ENCODE measurements at places on chromosomes 2 and 18.

GRCh38 chr2:12087175-12087574, 340.7 kb downstream of the LPIN1 start:
- DNase-seq, result no peak

DNA sequence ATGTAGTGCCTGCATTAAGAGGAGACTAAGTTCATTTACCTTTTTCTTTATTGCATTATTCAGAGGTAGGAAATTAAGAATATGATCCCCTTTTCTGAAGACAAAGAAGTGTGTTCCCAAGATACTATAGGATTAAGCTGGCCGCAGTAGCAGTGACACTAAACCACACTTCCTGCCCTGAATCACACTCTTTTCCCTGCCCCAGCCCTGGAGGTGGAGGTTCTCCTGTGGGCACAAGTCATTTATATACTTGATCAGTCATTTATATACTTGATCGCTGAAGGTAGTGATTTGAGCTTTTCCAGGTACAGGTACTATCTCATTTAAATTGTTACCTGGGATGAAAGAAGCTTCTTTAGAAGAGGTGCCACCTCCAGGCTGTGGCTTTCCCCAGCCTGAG, 78.6 kb downstream of the ARMC9 start:
- DNase-seq, result no peak

DNA sequence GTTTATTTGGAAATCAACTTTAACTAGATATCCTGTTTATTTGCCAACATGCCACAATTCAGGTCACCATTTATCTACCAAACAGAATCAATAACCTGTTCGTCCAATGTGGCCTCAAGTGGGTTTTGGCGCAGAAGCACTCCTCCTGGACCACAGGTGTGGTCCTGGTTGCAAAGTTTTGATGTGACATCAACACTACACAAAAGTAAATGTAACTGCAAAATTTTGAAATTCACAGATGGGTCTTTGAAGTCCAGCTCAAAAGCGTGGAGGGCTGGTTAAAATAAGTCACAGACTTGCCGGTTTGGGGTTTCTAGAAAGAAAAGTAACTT, 474 bp upstream of the GCA start:
- no peak for DNase-seq

DNA sequence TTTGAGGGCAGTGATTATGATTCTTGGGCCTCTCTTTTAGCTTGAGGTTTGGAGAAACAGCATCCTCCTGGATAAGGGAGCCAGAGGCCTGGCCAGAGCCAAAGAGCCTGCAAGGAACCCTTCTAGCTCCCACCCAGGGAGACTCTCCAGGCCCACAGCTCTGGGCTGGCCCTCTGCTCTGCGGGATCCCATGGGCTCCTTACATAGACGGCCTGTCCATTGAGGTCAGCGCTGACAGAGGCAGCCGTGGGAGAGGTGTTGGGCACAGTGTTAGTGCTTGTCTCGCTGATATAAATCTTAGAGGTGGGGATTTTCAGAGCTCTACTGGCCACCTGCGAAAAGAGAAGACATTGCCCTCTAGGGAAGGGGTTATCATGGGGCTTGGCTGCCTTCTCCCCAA, 67.2 kb downstream of the XDH start:
- DNase-seq, result no peak

- no peak for DNase-seq
These were observed 1.1 kb downstream of the EMILIN1 start for GRCh38 chr2:27079233-27080139.

GRCh38 chr18:78683191-78684010, 296.2 kb upstream of the SALL3 start:
- DNase-seq, result no peak

DNA sequence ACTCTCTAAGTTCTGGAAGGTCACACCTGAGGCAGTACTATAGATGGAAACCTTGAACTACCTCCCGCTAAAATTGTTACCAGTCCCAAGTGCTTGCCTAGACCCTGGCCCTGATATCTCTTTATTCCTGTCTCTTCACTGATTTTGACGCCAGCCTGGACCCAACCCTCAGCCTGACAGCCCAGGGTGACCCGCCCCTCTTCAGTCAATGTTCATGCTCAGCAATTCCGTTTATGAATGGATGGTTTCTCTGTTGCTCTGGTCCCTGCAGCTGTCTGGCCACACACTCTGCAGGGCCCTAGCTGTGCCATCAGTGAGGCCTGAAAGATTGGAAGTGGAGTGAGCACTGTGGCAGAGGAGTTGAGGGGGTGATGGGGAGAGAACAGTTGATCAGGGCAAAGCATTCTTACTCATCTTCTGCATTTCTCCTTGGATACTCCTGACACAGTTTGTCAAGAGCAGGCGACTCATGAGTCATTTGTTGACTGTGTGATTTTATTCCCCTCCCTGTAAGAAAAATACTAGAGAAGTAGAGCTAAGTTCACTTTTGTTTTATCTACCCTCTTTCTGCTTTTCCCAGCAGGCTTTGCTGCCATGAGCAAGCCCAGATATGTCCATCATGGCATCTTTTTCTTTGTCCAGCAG, 46.0 kb downstream of the NPAS2 start:
- no peak for DNase-seq

DNA sequence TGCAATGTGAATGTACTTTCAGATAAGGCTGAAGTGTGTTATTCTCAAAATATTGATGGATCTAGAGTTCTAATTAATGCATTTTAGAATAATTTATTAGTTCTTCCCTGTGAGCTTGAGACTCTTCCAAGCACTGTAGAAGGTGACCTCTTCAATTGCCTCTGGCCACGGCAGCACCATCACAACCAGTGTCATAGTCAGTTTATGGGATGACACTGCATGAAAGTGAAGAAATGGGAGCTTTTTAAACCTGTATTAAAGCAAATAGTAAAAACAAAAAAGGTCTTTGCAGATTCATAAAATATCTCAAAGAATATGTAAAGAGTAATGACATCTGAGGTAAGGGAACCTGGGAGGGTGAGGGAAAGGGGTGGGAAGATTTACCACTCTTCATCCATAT, 52.0 kb downstream of the OXER1 start:
- DNase-seq, result no peak

GRCh38 chr18:9234528-9234927, 97.9 kb downstream of the ANKRD12 start:
- no peak for DNase-seq

GRCh38 chr2:27958711-27959378, 68.3 kb downstream of the BABAM2 start:
- DNase-seq, result no peak
